GM23338 (cell line): ENCODE measurements at places on chromosomes 11 and 22.

GRCh38 chr22:43090130-43090789 is 1.1 kb upstream of the TTLL1 start:
- DNase-seq, result no peak

DNA sequence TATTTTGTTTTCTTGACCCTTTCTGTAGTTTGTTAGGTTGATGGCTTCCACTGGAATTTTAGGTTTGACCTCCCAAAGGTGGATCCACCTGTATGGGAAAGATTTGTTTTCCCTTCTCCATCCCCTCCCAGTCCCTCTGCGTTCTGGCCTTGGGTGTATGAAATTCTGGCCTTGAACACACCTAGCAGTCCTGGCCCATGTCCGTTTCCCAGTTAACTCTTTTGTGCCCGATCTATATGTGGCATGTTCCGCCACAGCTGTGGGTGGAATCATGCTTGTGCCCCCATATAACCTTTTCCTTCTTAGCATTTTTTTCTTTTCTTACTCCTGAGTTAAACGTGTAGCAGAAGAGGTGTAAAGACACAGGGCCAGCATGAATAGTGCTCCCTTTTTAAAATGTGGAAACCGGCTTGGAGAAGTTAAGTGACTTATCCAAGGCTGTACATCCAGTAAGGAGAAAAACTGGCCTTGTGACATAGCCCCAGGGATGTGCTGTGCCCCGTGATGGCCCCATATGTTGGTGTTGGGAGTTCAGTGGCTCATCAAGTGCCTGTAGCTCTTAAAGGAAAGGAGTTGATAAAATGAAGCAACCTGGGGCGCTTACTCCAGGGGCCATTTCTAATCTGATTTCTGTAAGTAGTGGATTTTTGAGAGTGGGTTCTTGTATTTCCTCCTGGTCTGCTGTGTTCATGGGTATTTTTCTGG is 39.3 kb downstream of the ZNRF3 start:
- no peak for DNase-seq

DNA sequence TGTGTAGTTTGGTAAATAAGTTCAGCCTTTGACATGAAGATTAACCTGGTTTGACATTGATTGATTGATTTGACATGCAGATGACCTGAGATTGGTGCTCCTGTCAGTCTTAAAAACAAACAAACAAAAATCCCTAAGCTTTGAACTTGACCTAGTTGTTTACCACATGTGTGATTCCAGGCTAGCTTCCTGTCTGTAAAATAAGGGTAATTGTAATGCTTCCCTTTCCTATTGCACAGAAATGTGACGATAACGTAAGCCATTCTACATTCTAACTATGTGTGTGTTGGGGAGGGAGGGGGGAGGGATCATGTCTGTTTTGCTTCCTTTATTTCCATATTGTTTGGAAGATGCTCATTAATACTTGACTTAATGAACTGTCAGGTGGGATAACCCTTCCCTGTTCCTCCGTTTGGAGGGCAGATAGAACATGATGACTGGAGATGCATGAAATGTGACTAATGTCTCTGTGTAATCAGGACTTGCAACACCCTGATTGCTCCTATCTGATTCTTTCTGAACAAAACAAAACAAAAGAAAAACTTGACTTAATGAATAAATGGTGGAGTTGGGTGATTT is 106.1 kb upstream of the CLMP start:
- DNase-seq, result no peak

DNA sequence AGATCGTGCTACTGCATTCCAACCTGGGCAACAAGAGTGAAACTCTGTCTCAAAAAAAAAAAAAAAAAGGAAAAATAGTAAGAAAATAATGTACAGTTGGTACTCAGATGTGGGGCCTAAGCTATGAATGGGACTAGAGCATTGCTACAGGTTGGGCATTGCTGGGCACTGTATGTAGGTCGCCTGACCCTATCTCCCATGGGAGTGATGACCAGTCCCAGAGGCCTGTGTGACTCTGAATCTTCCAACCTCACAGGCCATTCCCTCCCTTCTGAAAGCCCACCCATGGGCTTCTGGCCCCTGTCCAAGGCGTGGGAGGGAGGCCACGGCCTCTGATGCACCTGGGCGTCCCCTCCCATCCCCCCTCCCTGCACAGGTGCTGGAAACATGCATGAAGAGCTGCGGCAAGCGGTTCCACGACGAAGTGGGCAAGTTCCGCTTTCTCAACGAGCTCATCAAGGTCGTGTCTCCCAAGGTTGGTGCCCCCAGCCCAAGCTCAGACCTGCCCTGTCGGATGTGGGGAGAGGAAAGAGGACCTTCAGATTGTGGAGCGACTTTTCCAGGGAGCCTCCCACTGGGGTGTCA is 9.5 kb downstream of the GGA1 start:
- no peak for DNase-seq

DNA sequence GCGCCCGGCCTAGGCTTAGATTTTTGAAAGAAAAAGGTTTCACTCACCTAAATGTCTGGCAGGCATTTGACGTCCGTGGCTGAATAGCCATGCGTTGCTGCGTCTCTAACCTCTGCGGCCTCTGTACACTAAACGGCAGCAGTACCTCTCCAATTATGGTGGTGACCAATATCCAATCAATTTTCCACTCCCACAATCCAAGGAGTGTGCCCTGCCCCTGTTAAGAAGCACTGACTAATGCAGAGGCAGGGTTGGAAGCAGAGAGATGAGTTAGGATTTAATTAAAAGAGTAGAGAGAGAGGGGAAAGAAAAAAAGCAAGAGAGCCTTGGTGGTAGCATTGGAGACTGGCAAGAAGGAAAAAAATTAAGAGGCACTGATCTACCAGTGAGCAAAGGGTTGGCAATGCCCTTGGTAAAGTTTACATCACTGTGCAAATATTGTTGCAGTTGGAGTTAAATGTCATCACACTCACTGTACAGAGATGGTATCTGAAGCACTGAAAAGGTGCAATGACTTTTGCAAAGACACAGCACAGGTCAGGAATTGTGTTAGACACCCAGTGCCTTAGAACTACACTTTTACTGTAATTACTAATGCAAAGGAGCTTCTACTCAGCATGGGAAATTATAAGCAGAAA is 526.7 kb downstream of the NTM start:
- no peak for DNase-seq

DNA sequence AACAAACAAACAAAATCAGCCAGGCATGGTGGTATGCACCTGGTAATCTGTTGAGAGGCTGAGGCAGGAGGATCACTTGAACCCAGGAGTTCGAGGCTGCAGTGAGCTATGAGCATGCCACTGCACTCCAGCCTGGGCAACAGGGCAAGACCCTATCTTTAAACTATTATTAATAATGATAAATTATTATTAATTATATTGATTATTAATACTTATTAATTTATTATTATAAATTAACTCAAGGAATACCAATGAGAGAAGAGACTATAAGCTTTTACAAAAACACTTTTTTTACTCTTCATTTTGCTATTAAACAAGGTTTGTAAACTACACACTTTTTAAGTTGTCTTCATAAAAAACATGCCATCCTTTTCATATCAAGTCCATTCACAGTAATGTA is 97.7 kb upstream of the APOA1 start:
- DNase-seq, result no peak

GRCh38 chr11:235180-235579 is 962 bp downstream of the SIRT3 start:
- no peak for DNase-seq

- DNase-seq, result no peak
These were observed 734.3 kb upstream of the ARHGAP42 start for GRCh38 chr11:99952816-99953215.

DNA sequence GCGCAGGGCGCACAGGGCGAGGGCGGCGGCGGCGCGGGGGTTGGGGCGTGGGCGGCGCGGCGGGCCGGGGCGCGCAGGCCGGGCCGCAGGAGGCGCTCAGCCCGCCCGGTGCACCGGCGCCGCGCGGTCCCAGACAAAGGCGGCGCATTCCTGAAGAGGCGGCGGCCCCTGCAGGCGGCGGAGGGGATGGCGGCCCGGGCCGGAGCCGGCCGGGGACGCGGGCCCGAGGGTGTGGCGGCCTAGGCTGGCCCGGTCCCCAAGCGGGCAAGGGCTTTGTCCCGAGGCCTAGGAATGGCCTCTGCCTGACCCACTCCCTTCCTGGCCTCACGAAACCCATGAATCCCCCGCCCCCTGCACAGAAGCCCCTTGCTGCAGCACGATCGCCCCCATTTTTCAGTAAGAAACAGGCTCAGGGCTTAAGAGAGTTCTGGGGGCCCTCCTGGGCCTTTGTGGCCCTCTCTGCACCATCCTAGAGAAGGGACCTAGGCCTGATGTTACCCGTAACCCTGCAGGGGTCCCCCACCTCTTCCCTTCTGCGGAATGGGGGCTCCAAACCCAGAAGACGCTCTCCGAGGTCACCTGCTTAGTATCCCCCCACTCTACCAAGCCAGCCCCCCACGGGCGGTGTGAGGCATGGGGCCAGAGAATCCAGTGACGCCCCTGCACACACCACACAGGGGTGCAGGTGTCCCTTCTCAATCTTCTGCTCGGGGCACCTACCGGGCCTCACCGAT is at the start of gene RTN4R:
Gene RTN4R (minus strand): TSS at position 40 of the 734 bp plus-strand sequence. CDS start 226 bp downstream, outside the sequence.
- DNase-seq, result peak; percentile 80

GRCh38 chr11:43582863-43583462 is 97.6 kb upstream of the HSD17B12 start:
- DNase-seq, result peak; percentile 60

- no peak for DNase-seq
These were observed 1.3 kb downstream of the RNF215 start for GRCh38 chr22:30385942-30386341.

DNA sequence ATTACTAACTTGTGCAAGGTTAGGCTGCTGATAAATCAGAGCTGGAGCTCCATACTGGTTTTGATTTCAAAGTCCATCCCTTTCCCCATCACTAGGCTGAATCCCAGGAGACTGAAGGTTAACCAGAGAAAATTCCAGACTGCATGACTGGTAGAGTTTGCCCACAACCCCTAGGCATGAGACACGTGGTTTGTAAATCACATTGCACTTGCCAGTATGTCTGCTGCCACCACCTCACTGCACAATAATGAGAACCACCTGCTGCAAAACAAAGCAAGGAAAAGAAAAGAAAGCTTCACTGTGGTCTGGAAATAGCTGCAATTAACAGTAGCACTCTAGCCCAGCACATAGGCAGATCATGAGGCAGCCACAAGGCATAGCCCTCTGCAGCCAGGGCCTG is 67.6 kb upstream of the NTM start:
- no peak for DNase-seq

DNA sequence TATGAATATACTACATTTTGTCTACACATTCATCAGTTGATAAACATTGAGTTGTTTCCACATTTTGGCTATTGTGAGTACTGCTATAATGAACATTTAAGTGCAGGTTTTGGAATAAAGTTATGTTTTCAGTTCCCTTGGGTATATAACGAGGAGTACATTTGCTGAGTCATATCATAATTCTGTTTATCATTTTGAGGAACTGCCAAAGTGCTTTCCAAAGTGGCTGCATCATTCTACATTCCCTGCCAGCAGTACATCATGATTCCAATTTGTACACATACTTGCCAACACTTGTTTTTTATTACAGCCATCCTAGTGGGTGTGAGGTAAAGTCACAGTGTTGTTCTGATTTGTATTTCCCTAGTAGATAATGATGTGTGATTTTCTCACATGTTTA is 1458.6 kb upstream of the TENM4 start:
- DNase-seq, result no peak

GRCh38 chr11:91796999-91797398 is 427.6 kb upstream of the FAT3 start:
- DNase-seq, result no peak

- DNase-seq, result no peak
These were observed 63.2 kb upstream of the FIBIN start for GRCh38 chr11:26930518-26931247.

GRCh38 chr22:33088418-33088817 is 30.2 kb upstream of the SYN3 start:
- no peak for DNase-seq

DNA sequence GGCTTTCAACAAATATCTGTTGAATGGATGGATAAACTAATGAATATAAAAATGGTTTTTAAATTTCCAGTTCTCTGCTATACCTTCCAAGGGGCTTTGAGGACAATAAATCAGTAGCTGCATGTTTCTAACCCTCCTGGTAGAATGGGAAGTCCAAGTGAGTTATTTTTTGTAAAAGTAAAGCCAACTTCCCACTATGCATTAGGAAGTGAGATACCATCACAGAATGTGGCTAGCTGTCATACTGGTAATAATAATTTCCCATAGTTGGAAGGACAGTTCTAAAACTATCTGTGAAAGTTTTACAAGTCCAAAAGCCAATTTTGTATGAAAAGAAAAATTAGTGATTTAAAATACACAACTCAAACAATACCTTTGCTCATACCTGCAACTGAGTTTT is 50.0 kb downstream of the TMEM123 start:
- DNase-seq, result no peak

- no peak for DNase-seq
These were observed 30.9 kb downstream of the RPS6KA4 start for GRCh38 chr11:64389851-64390250.

DNA sequence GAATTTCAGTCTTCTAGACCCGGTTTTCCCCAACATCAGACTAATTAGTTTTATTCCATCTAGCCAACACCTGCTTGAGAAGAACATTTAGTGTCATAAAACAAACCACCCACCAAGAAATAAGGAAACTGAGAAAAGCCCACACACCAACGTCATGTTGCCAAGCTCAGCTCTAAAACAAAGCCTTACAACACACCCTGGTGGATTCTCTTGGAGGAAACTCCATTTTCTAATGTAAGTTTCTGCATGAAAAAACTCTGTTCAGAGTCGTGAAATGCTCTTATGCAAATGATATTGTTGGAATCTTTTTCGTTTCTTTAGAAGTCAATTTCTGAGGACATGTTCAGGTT is 105.0 kb upstream of the RAG2 start:
- DNase-seq, result no peak

DNA sequence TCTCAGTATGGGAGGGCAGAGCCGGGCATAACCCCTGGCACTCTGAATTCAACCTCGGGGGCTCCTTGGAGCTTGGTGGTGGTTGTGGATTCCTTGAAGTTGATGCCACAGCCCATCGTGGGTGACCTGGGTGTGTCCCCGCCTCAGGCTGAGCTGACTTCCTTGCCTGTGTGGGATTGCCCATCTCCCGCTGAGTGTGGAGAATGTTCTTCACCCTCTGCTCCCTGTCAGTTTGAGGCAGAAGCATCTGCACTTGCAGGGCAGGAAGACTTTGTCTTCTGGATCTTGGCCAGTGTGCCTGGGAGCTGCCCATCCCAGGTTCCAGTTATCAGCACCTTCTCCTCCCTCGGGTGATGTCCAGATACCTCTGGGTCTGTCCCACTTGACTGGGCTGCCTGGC is 25.3 kb downstream of the CD82 start:
- no peak for DNase-seq

- no peak for DNase-seq
These were observed 1.6 kb upstream of the SUN2 start for GRCh38 chr22:38757464-38757757.
